Esophagus squamous epithelium (tissue), 5 donors: ENCODE measurements at places on chromosomes 1 and 21. TPM values are rescaled to one million over a fixed set of nuclear protein-coding genes. Genes with fewer than 3 reads are reported as not detected.

C1QB gene
- 240 TPM for total RNA-seq

NUDT17 gene
- total RNA-seq, result 2.2 TPM

PADI2 gene
- 0.95 TPM for total RNA-seq

ADIPOR1 gene
- 101 TPM for total RNA-seq

DNA sequence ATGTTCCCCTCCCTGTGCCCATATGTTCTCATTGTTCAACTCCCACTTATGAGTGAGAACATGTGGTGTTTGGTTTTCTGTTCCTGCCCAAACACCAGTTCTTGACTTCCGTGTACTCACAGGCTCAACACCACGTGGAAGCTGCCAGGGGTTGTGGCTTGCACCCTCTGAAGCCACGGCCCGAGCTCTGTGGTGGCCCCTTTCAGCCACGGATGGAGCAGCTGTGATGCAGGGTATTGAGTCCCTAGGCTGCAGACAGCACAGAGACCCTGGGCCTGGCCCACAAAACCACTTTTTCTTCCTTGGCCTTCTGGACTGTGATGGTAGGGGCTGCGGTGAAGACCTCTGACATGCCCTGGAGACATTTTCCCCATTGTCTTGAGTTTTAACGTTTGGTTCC lies 111.6 kb downstream of the SYT14 start:
- no peaks in the 10 kb centered on the region for H3K4me1 ChIP-seq
- no peak overlapping the region for H3K27ac ChIP-seq
- no peaks in the 10 kb centered on the region for H3K27me3 ChIP-seq

DNA sequence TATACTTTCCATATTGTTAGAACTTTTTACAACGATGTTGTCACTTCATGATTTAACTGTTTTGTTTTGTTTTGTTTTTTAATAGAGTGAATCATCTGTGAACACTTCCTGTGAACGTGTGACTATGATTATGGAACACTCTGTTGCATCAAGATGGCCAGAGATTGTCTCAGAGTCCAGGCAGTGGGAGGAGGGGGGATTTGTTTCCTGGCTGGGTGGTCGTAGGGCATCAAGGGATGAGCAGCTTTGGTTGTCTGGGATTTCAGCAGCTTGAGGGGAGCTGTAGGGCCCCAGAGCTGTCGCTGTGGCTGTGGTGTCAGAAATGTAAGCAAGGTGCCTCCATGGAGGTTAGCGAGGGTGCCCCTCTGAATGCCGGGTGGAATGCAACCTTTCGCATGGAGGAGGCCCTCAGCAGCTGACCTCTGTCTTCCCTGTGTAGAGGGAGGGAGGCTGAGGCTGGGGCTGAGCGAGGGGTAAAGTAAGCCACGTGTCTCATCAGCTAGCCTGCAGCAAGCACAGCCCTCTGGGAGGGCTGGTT lies 21.4 kb downstream of the NEK2 start:
- no peak overlapping the region for H3K4me3 ChIP-seq
- no peak for DNase-seq
- no peaks in the 10 kb centered on the region for H3K27me3 ChIP-seq
- H3K36me3 ChIP-seq, result no peaks in the 10 kb centered on the region
- no peak overlapping the region for H3K27ac ChIP-seq

- no peak for DNase-seq
- peaks cover 36% of the 10 kb centered on the region for H3K4me1 ChIP-seq
- no peak overlapping the region for H3K4me3 ChIP-seq
- H3K27ac ChIP-seq, result no peak overlapping the region
- no peaks in the 10 kb centered on the region for H3K36me3 ChIP-seq
Observed at GRCh38 chr1:205945069-205945468, 1.8 kb upstream of the SLC26A9 start.

GRCh38 chr1:241817331-241817792 lies 30.6 kb upstream of the EXO1 start:
- H3K4me3 ChIP-seq, result no peak overlapping the region
- no peaks in the 10 kb centered on the region for H3K36me3 ChIP-seq
- H3K4me1 ChIP-seq, result no peaks in the 10 kb centered on the region
- no peaks in the 10 kb centered on the region for H3K27me3 ChIP-seq
- H3K27ac ChIP-seq, result no peak overlapping the region
- no peak for DNase-seq

GRCh38 chr21:15483138-15483780 lies 246.5 kb upstream of the USP25 start:
- no peaks in the 10 kb centered on the region for H3K36me3 ChIP-seq
- DNase-seq, result peak; percentile 11
- H3K4me1 ChIP-seq, result no peaks in the 10 kb centered on the region
- H3K27me3 ChIP-seq, result no peaks in the 10 kb centered on the region
- no peak overlapping the region for H3K27ac ChIP-seq

DNA sequence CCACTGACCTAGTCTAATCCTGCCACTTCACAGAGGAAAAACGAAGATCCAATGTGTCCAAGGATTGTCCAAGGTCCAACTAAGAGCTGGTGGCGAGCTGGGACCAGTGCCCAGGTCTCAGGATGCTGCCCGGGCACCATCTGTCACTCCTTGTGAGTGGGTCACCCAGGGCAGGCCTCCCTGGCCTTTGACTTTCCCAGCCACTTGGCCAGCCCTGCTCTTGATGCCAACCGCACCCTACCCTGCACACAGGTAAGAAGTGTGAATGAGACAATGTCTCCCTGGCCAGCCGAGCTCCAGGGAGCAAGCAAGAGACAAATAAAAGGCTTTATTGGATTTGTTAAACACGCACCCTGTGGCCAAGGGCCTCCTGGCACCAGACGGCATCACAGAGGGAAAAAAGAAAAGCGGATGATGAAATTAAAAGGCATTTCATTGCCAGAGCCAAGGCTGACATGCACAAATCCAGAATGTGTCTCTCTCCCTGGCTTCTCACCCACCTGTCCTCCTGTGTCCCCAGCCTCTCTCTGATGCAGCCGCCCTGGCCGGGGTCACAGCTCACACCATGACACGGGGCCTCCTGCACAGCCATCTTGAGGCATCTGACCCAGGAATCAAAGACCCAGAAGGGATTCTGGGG lies 72.8 kb downstream of the CAMK2N1 start:
- no peaks in the 10 kb centered on the region for H3K4me1 ChIP-seq
- no peak for DNase-seq
- H3K27ac ChIP-seq, result no peak overlapping the region
- H3K36me3 ChIP-seq, result no peaks in the 10 kb centered on the region

DNA sequence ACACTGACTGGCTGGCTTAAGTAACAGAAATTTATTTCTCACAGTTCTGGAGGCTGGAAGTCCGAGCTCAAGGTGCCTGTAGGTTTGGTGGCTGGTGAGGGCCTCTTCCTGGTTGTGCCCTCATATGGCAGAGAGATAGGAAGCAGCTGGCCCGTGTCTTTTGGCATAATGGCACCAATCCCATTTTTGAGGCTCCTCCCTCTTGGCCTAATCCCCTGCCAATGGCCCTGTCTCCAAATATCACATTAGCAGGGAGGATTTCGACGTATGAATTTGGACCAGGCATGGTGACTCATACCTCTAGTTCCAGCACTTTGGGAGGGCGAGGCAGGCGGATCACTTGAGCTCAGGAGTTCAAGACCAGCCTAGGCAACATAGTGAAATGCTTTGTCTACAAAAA lies 37.4 kb downstream of the AGPAT3 start:
- H3K36me3 ChIP-seq, result peaks cover 4% of the 10 kb centered on the region
- peak overlapping the region; percentile 68 for H3K27ac ChIP-seq
- H3K4me3 ChIP-seq, result no peak overlapping the region
- DNase-seq, result no peak
- H3K27me3 ChIP-seq, result no peaks in the 10 kb centered on the region

- no peak for DNase-seq
- no peaks in the 10 kb centered on the region for H3K36me3 ChIP-seq
- H3K4me1 ChIP-seq, result no peaks in the 10 kb centered on the region
- H3K4me3 ChIP-seq, result no peak overlapping the region
- H3K27me3 ChIP-seq, result no peaks in the 10 kb centered on the region
Observed at GRCh38 chr21:32917362-32918135, 108.2 kb upstream of the OLIG2 start.

GRCh38 chr1:247115141-247115510 lies 11.0 kb upstream of the ZNF669 start:
- H3K27me3 ChIP-seq, result peaks cover 18% of the 10 kb centered on the region
- no peak overlapping the region for H3K4me3 ChIP-seq
- H3K4me1 ChIP-seq, result peaks cover 12% of the 10 kb centered on the region
- DNase-seq, result no peak
- H3K27ac ChIP-seq, result no peak overlapping the region

DNA sequence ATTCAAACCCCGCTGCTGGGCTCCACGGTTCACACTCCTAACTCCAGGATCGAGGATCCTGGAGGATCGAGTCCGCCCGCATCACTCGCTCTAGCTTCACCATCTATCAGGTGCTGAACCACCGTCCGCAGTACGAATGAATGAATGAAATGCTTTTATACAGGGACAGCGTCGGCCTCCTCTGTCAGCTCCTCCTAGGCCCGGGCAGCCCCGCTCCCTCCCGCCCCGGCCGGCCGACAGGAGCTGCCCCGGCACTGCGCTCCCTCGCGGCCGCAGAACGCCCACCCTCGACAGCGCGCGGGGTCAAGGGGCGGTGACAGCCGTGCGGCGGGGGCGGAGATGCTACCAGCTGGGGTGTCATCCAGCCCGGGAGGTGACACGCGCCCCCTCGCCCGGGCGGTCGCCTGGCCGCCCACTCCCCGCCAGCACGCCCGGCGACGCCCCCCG lies 520 bp downstream of the ZBTB17 start:
- H3K27me3 ChIP-seq, result no peaks in the 10 kb centered on the region
- no peak for DNase-seq
- H3K4me3 ChIP-seq, result peak overlapping the region; percentile 95
- peaks cover 5% of the 10 kb centered on the region for H3K36me3 ChIP-seq
- H3K4me1 ChIP-seq, result peaks cover 14% of the 10 kb centered on the region
- H3K27ac ChIP-seq, result peak overlapping the region; percentile 94

- no peaks in the 10 kb centered on the region for H3K36me3 ChIP-seq
- no peak overlapping the region for H3K4me3 ChIP-seq
- H3K27ac ChIP-seq, result no peak overlapping the region
- no peaks in the 10 kb centered on the region for H3K4me1 ChIP-seq
- H3K27me3 ChIP-seq, result no peaks in the 10 kb centered on the region
Observed at GRCh38 chr1:67542747-67543146, 112.5 kb upstream of the SERBP1 start.

GRCh38 chr1:217133958-217134856 lies 411.0 kb upstream of the ESRRG start:
- no peak overlapping the region for H3K27ac ChIP-seq
- no peaks in the 10 kb centered on the region for H3K4me1 ChIP-seq
- H3K27me3 ChIP-seq, result peaks cover 18% of the 10 kb centered on the region
- no peak for DNase-seq
- no peak overlapping the region for H3K4me3 ChIP-seq
- H3K36me3 ChIP-seq, result no peaks in the 10 kb centered on the region

GRCh38 chr1:241475671-241476070 lies 43.9 kb downstream of the FH start:
- H3K36me3 ChIP-seq, result no peaks in the 10 kb centered on the region
- H3K4me1 ChIP-seq, result no peaks in the 10 kb centered on the region
- no peak for DNase-seq
- H3K27ac ChIP-seq, result no peak overlapping the region
- no peak overlapping the region for H3K4me3 ChIP-seq
- no peaks in the 10 kb centered on the region for H3K27me3 ChIP-seq
